ENCODE measurements at places on chromosomes 13 and 19.

DNA sequence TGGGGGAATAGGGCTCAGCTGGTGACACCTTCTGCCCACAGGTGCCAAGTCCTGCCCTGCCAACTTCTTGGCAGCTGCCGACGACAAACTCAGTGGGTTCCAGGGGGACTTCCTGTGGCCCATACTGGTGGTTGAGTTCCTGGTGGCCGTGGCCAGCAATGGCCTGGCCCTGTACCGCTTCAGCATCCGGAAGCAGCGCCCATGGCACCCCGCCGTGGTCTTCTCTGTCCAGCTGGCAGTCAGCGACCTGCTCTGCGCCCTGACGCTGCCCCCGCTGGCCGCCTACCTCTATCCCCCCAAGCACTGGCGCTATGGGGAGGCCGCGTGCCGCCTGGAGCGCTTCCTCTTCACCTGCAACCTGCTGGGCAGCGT, 2.1 kb downstream of the P2RY11 start:
- DNase-seq = no peak

- no peak for DNase-seq
Observed at GRCh38 chr19:5141850-5142724, 173.2 kb downstream of the KDM4B start.

- DNase-seq = no peak
Observed at GRCh38 chr13:105058517-105058916, 1476.9 kb downstream of the EFNB2 start.

DNA sequence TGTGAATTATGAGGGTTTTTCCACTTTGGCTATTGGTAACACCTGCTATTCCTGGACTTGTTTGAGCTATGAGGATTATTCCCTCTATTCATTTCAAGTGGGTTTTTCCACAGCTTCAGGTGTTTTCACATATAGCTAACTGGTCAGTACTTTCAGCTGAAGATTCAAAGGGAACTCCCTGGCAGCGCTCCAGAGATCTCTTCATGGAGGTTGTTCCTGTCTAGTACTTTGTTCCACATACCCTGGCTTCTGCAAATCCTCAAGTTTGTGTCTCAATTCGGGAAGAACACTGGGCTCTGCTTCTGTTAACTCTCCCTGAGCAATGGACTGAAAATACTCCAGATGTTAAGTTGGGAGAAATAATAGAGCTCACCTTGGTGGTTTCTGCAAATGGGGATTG, 5.6 kb upstream of the ZNF607 start:
- no peak for DNase-seq

DNA sequence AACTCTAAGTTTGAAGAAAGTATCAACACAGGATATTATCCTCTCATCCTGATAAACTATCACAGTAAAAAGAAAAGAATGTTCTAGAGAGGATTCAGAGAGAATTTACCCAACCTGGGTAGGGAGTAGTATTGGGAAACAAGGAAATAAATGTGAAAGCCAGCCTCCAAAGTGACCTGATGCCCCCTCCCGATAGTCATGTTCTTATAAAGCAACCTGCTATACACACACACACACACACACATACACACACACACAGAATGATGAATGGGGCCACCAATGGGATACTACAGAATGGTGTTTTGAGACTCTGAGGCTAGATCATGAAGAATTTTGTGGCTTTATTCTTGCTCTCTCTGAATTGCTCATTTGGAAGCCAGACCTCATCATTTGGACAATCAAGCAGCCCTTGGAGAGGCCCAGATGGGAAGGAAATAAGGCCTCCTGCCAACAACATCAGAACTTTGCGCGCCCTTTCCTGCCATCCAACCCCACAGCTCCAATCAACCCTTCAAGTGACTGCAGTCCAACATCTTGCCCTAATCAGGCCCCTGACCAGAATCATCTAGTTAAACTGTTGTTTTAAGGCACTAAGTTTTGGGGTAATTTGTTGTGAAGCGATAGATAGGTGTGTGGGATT, 807.9 kb upstream of the ARGLU1 start:
- no peak for DNase-seq
